ENCODE measurements at places on chromosomes 12 and 14.
A peak's percentile ranks its signal among the peaks of the same experiment; 100 is the strongest.

DNA sequence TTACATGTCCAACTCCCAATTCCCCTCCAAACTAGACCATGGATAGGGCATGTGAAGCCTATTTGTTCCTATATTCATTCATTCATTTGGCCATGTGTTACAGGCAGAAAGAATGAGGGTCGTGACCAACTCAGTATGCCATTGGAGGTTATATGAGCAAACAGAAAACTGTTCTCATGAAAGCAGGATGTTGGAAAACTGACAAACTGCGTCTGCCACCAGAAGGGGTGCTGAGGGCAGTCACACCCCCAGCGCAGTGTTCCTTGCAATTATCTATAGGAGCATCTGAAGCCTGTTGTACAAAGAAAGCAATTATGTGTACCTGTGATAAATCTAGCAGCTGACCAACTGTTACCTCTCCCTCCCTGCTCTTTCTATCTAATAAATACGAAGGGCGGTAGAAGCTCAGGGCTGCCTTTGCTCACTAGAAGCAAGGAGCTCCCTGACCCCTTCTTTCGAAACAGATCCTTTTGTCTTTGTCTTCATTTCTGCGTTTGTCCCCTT, 21.1 kb downstream of the ENTPD5 start:
- DNase-seq = no peak

- no peak for DNase-seq
Measured at GRCh38 chr12:91019455-91019854, 14.7 kb upstream of the EPYC start.

GRCh38 chr12:46569826-46570439, 197.4 kb upstream of the SLC38A2 start:
- DNase-seq = no peak

DNA sequence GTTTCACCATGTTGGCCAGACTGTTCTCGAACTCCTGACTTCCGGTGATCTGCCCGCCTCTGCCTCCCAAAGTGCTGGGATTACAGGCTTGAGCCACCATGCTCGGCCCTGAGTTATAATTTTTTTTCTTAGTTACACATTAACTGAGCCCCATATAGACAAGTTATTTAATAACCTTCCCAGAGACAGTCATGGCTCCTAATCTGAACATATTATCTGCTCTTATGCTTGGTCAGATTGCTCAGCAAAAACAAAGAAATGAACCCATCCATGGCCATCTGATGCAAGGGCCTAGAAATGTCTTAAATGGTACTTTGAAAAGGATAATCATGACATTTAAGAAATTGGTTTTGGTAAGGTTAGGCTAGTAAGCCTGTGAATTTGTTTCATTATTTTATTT, 13.0 kb downstream of the SAMD15 start:
- no peak for DNase-seq

DNA sequence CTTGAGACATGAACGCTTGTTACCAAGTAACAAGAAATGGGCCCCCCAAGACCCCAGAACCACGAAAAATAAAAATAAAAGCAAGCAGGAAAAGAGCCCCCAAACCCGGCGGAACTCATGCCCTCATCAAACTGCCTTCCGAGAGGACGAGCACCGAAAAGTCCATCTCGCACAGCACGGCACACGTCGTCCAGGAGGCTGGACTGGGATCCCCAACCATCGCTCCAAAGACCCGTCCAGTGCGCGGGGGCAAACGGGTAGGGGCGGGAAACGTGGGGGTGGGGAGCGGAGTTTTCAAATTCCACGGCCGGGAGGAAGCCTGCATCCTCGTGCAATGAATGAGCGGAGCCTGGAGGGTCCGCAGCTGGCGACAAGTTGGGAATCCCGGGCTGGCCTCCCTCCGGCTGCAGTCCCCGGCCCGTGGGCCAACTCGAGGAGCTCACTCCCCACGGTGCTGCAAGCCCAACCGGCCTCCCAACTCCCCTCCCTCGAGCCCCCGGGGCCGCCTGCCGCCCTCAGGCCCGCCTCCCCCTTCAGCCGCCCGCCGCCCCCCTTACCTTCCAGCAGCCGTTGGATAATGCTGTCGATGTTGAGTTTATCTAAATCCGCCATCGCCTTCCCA, 484 bp downstream of the PPP1CC start:
- DNase-seq = no peak

GRCh38 chr12:92516277-92516600, 186.6 kb upstream of the PLEKHG7 start:
- DNase-seq = no peak

- DNase-seq = no peak
Measured at GRCh38 chr12:619346-619745, 43.9 kb downstream of the NINJ2 start.

- DNase-seq = no peak
Measured at GRCh38 chr14:57530571-57530970, 36.9 kb upstream of the CCDC198 start.

GRCh38 chr12:54222609-54223008, 33.8 kb upstream of the SMUG1 start:
- DNase-seq = peak; percentile 89

DNA sequence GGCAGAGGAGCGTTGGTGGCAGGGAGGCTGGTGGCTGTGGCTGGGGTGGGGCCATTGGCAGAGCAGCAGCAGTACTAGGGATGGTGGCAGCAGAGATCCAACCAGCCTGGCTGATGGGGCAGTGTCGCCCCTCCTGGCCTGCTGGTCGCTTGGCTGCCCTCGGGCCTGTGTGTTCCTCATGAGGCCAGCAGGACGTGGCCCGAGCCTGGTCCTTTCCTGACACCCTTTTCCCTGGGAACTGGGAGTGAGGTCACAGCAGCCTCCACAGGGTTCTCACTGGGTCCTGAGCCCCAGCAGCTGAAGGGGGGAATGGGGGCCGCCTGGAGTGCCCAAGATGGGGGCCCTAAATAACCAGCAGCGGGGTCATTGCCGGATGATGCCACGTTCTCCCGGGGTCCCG, 46.1 kb downstream of the KIF26A start:
- no peak for DNase-seq

DNA sequence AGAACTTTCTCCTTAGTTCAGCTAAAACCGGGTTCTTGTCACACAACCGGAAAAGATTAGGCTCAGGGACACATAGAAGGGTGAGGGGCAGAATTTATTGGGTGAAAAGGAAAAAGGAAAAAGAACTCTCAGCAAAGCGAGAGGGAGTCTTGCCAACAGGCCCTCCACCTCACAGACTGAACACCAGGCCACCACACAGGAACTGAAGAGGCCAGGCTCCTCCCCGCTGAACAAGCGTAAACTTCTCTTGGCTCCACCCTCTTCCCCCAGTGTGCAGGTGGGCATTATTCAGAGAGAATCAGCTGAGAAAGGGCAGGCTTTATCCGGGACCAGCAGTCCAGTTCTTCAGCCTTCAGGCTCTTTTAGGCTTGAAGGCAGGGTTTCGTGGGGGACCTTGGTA, 125.6 kb upstream of the FGD4 start:
- no peak for DNase-seq

- no peak for DNase-seq
Measured at GRCh38 chr12:52580496-52580895, 6.9 kb upstream of the KRT74 start.

DNA sequence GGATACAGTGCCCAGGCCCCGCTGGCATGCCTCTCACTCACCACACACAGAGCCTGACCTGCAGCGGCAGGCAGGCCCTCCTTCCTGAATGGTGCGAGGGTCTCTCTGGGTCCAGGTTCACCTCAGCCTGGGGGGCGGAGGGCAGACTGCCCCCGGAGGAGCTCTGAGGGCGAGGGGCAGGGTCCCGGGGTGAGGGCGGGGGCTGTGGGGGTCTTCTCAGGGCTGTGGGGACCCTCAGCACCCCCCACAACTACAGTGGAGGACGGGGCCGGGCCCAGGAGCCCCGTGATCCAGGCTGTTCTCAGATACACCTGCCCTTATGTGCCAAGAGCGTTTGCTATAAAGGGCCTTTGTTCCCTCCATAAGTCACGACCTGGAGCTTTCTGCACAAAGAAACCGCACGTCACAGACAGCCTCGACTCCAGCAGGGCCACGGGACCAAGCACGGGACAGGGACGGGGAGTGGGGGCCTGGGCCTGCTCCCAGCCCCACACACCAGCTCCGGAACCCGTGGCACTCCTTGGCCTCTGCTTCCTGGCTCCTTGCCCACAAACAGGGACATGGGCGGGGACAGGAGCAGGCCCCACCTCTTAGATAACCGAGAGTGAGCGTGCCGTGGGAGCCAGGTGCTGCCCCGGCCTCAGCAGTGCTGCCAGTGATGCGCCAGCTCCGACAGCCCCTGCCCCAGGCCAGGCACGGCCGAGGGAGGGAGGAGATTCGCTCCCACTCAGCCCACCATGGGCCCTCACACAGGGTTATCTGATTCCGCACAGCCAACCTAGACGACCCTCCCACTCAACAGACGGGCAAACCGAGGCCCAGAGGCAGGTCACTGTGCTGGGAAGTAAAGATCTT, 101.9 kb downstream of the RFLNA start:
- no peak for DNase-seq

- DNase-seq = no peak
Measured at GRCh38 chr14:95727056-95727700, 13.3 kb upstream of the TCL1A start.

DNA sequence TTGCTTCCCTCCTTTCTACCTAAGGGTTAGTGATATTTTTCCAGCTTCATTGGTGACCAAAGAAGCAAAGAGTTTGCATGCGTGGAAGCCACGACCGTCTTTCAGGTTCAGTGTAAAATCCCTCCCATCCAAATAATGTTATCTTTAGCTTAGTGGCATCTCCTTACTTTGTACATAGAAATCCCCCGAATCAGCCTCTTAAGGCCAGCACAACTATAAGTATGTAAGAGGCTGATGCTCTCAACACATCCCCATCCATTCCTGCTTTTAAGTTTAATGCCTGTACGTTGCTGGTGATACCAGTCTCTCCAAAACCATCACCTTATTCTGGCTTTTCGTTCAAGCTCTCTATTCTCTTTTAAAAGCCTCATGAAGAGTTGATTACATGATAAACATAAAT, 14.6 kb downstream of the CDKN1B start:
- no peak for DNase-seq

DNA sequence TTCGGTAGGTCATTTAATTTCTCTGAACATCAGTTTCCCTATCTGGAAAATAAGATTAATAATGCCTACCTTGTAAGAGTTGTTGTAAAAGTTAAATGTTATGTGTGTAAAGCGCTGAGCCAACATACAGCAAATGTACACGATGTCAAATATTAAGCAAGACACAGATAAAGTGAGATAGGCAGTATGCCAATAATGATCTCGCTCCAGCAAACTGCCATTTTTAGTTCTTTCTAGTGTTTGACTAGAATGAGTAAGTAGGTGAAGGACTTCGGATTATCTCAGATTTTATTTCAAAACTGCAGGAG, 840 bp downstream of the DHRS7 start:
- DNase-seq = no peak

GRCh38 chr12:100485983-100486382, 12.3 kb downstream of the NR1H4 start:
- DNase-seq = no peak

DNA sequence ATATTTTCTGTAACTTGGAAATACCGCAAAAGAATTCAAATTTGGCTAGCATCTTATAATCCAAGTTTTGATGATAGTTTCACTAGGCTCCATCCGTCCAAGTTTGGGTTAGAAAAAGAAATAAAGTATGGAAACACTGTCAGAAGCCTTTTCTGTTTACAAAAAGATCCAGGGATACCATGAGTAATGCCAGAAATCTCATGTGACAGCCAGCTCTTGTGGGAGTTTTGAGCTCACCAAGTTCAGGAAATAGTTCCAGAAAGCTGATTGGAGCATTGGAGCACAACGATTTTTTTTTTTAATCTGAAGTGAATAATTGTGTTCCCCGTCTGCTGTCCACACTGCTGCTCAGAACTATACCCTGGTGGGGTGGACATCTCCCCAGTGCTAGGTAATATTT, 229.7 kb upstream of the NPAS3 start:
- peak; percentile 82 for DNase-seq

DNA sequence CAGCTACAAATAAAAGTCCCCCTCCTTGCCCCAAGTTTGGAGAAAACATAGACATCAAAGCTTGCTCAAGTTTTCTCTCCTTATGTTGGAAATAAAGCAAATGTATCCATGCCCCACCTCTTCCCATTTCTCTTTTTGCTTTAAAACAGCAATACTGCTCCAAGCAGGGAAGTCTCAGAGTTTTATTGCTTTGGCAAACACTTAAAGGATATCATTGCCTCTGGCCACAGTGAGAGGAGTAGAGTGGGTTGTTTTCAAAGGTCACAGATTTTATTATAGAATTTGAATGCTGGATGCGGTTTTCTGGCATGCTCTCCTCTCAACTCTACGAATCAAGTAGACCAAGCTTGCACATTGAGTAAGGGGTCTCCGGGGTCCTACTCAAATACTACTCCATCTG, 149.7 kb downstream of the TTC7B start:
- DNase-seq = no peak

DNA sequence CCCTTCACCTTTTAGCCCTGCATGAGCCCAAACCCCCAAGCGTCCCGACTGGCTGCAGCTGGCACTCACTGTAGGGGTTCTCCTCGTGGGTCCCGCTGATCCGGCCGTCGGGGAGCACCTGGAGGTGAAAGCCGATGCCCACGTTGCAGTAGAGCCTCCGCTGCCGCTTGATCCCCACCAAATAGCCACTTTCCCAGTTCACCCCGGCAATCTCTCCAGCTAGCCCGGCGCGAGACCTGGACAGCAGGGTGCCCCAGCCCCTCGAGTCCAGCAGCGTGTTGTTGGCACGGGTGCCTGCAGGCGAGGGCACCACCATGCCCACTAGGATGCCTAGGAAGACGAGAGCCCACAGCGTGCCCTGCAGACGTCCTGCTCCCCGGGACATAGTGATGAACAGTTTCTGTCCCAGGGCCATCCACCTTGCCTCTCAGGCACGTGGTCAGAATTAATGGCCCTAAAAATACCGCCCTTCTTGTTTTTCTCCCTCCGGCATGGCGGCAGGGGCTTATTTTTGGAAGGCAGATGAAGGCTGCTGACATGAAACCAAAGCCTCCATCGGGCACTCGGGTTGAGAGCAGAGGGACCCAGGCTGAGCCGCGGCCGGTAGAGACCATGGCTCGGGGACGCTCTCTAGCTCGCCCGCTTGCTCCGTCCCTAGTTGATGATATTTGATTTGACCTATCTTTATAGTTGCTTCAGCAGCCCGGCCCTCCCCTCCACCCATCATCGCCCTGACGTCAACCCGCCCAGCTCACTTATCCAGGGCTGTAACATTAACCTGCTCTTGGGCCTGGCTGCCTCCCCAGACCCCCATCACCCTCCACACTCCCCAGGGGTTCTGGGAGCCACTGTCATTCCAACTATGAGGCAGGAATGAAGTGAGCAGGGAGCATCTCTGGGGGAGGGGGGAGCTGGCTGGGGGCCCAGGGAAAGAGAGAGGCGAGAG, at the start of gene FGF6:
FGF6 (minus strand) TSS at position 660 of the 946 bp plus-strand sequence; CDS start at position 415, 245 bp downstream.
- no peak for DNase-seq

DNA sequence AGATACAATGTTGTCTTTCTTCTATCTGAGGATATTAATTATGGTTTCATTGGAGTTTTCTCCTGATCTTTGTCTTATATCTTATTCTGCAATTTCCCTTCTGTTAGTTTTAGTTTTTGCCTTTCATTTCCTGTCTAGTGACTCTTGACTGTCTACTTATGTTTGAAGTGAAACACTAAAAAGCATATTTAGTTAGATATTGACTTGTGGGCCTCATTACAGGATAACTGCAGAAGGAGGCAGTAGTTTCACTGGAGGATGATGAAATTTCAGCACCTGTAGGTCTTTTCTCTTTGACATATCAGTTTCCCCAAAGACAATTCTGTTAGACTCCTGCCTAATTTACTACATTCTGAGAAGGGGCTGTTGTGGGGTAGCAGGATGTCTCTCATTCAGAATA, 97.5 kb upstream of the NEDD1 start:
- no peak for DNase-seq

GRCh38 chr12:76878099-76878898, 520 bp downstream of the CSRP2 start:
- peak; percentile 16 for DNase-seq

Data from AG08395 (cell line).